ENCODE measurements at places on chromosomes 2 and 18.

DNA sequence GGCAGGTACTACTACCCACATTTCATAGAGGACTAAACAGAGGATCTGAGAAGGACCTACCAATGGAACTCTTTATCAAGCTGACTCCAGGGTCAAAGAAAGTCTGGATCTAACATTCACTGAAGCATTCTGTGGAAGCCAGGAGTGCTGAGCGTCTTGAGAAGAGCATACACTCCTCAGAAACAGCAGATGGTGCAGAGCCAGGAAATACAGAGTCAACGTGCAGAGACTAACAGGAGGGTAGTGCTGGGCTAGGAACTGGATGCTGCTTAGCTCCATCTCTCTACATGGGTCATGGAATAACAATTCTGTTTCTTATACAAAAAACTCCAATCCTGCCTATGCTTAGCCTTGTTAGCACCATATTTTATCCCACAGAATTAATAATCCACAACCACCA lies 5.5 kb upstream of the SERTAD2 start:
- DNase-seq: no peak

DNA sequence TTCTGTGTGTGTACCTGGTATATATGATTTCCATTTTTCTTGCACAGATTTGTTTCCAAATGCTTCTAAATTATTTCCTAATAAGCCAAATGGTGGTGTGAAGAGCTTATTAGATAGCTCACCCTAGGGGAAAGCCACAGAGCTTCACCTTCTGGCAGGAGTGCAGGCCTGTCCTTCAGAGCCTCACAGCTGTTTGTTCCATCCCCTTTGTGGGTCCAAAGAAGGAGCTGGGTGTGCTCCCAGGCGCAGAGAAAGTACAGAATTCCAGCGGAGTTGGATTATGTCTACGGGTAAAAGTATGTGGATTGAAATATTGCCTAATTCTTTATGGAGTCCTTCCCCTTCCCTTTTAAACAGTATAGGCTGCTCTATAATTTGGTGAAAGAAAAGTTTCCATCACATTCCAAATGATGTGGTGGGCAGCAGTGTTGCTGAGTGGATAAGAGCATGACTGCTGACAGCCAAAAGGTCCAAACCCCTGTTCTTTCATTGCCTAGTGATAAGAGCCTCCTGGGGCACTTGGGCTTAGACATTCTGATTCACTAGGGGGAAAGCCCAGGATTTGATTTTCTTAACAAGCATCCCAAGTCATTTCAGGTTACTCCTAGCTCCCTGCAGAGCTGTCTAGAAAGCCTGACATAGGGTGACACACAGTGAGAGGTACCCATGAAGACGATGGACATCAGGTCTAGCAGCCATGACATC lies 86.6 kb downstream of the WDSUB1 start:
- DNase-seq: no peak

GRCh38 chr2:150167711-150168110 lies 319.8 kb downstream of the RND3 start:
- DNase-seq: no peak

GRCh38 chr18:42114310-42114943 lies 159.4 kb downstream of the PIK3C3 start:
- peak; percentile 73 for DNase-seq

DNA sequence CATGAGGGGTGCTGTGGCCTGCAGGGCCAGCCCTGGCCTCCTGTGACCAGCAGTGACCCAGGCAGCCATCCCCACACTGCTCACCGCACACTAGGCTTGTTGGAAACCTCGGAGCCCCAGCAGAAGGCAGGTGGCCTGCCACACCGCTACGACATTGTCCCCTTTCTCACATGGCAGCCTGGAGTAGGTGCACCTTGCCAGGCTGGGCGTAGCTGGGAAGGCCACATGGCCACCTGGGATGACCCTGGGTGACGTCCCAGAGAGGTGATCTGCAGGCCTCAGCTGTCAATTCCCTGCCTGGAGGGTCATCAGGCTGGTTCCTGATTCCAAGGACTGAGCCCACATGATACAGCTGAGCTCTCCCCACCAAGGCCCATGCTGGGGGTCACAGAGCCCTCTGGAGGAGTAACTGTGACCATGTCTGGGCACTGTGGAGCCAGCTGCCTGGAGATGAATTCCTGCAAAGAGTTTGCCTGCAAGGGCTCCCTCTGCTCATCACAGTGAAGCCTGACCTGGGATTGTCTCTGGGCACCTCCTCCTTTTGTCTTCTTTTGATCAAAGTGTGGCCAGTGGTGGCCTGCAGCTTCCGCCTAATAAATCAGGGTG lies 119.6 kb upstream of the OTOS start:
- no peak for DNase-seq

GRCh38 chr2:204876311-204876710 lies 331.0 kb downstream of the PARD3B start:
- no peak for DNase-seq

DNA sequence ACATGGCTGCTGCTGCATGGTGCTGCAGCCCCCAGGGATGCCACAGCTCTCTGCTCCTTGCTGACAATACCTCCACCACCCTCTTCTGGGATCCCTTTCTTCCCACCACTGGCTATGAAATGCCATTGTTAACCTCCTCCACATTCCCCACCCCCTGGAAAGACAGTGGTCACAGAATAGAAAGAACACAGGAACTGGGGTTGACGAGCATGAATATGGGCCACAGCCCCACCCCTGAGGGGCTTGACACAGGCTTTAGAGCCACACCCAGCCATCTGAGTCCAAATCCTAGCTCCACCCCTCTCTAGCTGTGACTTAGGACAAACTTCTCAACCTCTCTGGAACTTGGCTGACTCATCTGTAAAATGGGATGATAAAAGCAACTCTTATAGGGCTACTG lies 47.3 kb downstream of the TMEM163 start:
- DNase-seq: no peak

DNA sequence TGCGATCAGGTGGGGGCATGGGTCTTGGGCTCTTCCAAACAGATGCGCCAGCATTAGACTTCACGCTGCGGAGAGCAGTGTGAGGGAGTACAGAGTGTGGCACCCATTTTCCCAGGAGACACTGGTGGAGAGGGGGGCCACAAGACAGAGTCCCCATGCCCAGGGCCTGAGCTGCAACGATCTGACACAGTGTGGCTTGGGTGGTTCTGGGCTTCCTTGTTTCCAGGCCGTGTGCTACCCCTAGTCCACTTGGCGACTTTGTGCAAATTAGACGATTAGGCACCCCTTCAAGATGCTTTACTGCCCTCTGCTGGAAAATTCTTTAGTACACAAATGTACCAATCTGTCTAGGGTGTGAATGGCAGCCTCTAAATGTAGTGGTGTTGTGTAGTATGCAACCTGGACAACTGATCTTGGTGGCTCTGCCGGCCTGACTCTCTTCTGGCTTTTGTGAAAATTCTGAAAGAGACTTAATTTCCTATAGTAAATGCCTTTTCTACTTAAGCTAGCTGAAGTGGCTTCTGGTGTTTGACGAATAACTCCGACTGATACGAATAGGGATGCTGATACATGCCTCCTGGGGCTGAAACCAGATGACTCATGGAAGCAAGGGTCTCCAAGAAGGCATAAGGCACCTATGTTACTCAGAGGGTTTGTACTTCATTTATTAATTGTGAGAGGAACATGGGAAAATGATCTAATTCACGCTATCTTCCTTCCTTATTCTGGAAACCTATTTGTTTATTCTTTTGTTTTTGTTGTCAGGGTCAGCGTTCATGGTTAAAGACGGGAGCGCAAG lies 92.3 kb upstream of the SMAD2 start:
- DNase-seq: no peak

DNA sequence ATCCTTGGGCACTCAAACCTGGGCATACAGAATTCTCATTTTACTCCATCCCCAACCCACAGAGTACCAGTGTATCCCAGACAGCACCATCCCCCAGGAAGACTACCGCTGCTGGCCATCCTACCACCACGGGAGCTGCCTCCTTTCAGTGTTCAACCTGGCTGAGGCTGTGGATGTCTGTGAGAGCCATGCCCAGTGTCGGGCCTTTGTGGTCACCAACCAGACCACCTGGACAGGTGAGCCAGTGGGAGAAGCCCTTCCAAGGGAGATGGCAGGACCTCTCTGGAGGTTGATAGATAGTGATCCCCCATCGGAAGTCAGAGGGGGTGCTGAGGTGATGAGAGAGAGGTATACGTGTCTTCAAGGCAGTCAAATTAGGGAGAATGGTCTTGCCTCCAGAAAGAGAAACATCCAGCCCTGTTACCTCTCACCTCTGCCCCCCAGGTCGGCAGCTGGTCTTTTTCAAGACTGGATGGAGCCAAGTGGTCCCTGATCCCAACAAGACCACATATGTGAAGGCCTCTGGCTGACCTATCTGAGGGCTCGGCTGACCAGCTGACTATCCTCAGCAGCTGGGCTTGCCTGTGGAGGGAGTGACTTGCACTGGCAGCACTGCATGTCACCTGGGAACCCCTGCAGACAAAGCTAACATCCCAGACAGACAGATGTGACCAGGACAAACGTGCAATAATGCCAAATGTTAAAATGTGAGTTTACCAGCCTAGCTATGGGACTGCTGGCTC lies 9.5 kb downstream of the PKDCC start:
- no peak for DNase-seq

DNA sequence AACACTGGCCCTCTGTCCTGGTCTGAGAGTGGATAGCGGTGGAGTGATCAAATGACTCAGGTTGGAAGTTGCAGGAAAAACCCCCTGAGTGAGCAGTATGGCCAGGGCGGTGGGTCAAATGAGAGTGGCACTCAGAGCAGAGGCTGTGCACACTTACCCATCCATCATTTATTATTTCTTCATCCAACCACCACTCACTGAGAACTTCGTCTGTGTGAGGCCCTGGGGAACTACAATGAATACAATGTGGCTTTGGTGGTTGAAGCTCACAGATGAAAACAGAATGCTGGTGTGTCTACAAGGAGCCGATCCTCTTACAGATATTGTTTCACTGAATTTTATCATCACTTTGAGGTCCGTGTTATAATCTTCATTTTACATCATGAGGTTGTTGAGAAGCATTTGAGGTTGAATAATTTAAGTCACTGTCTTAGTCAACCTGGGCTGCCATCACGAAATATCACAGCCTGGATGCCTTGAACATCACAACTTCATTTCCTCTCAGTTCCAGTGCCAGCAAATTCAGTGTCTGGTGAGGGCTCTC lies 73.4 kb upstream of the ID2 start:
- DNase-seq: peak; percentile 53

DNA sequence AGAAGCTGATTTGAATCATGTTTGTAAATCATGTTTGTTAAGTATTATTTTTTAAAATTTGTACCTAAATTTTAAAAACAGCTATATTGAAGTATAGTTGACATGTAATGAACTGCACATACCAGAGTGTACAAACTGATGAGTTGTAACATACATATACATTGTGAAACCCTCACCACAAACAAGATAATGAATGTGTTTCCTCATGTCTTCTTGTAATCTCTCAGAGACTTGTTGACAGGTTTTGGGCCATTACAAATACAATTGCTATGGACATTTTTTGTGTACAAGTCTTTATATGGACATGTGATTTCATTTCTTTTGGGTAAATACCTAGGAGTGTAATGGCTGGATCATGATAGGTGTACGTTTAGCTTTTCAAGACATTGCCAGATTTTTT lies 21.5 kb downstream of the WDR43 start:
- DNase-seq: no peak

DNA sequence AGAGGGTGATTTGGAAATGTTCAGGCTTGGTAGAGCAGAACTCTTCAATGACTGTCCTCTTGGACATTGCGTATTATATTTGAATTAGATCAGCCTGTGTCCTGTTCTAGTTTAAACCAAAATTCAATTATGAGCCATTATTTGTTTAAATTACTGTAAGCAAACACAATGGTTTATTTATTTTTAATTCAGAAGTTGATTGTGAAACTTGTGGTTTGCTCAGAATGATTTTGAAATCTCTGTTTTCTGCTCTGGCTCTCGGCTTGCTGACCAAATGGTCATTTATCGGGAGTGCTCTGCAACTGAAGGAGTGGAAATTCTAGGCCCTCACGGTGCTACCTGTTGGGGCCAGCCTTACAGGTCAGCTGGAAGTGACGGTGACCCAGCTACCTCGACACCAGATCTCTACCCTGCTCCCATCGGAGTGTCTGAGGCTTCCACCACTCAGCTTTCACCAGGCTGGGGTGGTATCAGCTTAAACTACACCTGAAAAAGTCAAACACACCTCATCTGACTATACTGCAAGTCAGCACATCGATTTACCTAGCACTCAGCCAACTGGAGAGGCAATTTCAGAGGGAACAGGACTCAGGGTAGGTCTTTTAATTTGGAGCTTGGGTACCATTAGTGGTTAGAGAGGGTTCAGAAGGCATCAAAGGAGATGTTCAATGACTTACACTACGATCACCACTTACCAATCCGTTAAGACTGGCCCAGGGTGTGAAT lies 36.8 kb upstream of the GPD2 start:
- DNase-seq: no peak

DNA sequence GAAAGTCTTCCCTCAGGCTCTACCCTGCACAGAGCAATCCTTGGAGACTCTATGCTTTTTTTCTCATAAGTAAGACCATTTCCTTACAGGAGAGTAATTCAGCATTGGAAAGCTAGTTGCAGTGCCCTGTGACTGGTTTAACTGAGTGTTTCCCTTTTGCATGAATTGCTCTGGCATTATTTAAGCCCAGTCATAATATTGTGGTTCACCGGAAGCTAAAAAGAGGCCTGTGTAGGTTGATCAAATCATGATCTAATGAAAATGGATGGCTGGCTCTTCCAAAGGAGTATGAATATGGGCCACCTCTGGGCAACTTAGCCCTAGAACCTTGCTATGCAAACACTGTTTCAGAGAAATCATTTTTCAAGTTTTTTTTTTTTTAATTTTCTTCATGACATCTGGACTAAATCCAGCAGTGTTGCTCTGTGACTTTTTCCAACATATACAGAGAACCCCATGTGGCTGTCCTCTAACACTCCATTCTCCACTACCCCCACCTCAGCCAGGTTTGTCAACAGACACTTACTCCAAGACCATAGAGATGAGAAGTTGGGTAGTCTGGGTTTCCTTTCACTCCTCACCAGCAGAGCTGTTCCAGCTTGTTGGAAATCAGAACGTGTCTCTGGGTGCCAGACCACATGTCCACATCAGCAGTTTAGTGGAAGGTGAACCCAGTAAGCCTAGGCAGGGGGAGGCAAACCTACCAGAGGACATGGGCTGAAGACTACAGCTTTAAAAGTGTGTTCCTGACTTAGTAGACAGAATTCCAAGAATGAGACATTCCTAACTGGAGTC lies 175.2 kb upstream of the SLC14A2 start:
- DNase-seq: no peak

GRCh38 chr2:240893363-240893844 lies 2.6 kb downstream of the MAB21L4 start:
- peak; percentile 86 for DNase-seq

DNA sequence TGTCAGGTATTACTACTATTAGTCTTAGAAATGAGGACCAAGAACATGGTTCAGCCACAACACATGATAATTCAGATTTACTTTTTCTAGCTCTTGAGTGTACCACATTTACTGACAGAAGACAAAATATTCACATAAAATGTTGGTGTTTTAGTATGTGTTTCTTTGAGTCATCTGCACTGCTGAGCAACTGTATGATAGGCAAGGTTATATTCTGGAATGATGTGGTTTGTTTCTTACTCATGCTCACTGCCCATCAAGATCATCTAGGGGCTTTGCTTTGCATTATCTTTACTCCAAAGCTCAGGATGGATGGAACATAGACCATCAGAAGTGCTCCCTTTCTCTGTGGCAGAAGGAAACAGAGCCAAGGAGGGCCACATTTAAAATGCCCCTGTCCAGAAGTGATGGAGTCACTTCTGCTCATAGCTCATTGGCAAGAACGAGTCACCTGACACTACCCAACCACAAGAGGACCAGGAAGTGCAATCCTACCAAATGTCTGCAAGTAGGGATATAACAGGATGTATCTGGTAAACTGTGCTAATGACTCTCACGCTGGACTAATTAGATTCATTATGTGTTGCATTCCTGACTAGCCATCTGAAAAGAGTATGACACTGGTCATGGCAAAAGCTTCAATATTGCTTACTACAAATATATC lies 81.5 kb downstream of the DIS3L2 start:
- DNase-seq: no peak
